AG10803 (cell line): ENCODE measurements at places on chromosomes 12 and 14.
A peak's percentile ranks its signal among the peaks of the same experiment; 100 is the strongest.

DNA sequence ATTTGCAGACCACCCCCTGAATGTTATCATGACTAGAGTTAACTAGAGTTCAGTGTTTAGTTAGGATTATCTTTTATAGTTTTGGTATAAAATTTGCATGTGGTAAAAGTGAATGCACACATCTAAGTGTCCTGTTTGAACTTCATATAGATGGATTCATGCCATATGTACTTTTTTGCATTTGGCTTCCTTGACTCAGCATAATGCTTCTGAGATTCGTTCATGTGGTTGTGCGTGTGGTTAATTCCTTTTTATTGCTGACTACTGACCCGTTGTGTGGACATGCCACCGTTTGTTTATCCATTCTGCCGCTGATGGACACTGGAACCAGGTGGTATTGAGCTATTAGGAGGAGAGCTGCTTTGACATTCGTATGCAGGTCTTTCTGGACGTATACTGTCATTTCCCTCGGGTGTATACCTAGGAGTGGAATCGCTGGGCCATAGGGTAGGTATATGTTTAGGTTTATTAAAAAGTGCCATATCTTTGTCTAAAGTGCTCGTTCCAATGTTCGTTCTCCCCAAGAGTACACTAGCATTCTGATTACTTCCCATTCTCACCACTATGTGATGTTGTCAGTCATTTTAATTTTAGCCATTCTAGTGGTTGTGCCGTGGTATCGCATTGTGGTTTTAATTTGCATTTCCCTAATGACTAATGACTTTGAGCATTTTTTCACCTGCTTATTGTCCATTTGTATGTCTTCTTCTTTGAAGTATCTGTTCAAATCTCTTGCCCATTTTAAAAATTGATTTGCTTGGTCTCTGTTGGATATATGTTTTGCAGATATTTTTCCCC is 37.7 kb downstream of the RIN3 start:
- no peak for DNase-seq

GRCh38 chr14:91008759-91009409 is 51.6 kb downstream of the RPS6KA5 start:
- DNase-seq, result no peak

GRCh38 chr12:23950210-23950774 is 822 bp upstream of the SOX5 start:
- peak; percentile 0 for DNase-seq

- DNase-seq, result no peak
Measured at GRCh38 chr12:101824831-101825230, 5.9 kb downstream of the GNPTAB start.

- peak; percentile 75 for DNase-seq
Measured at GRCh38 chr12:84814664-84815245, 97.8 kb downstream of the SLC6A15 start.

GRCh38 chr14:102757646-102758045 is 19.6 kb upstream of the TRAF3 start:
- no peak for DNase-seq

DNA sequence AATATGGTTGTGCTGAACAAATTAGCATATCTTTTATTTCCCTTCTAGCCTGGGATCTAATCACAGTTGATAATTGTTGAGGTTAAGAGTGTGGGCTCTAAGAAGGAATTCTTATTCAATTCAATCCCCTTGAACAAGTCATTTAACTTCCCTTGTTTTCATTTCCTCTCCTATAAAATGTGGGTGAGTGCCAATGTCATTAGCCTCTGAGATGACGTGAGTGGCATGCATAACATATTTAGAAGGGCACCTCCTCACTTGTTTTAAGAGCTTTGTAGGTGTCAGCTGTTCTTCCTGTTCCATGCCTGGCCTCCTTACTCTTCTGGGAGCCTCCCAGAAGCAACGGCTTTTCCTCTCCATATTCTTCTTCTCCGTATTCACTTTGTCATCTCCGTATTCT is 155.4 kb upstream of the NEDD1 start:
- DNase-seq, result no peak

GRCh38 chr12:89927226-89927698 is 218.6 kb upstream of the ATP2B1 start:
- DNase-seq, result no peak

DNA sequence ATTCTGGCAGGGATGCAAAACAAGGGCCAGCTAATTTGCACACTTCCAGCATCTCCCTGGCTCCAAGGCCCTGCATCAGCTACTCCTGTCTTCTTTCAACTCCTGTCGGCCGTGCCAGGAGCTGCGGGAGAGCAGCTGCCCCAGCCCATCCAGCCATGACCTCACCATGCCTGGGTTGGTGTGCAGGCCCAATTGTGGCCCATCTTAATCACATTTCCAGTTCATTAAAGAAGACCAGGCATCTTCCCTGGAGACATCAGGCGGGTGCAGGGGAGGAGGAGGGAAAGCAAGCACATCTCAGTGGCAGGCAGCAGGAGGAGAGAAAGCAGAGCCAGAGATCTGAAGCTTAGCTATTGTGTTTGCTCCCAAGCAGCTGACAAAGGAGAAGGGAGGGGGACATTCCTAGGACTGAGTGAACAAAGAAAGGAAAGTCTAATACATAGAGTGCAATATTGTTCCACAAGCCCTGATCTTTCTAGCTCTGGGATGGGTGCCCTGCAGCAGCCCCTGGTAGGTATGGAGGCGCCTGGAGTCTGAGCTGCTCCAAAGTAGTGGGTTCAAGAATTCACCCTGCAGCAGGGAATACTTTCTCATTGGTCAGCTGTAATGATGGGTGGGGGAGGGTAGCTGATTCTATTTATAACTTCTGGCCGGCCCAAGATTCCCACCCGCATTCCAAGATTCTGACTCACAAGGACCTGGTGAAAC is 40.1 kb downstream of the VWF start:
- DNase-seq, result peak; percentile 75

DNA sequence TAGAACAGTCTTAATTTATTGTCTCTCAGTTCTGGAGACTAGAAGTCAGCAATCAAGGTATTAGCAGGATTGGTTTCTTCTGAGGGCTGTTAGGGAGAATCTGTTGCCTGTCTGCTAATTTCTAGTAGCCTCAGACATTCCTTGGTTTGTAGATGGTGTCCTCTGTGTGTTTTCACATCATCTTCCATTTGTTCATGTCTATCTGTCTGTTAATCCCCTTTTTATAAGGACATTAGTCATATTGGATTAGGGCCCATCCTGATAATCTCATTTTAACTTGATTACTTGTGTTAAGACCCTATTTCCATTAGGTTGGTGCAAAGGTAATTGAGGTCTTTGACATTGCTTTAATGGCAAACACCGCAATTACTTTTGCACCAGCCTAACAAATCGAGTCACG is 34.3 kb downstream of the TBC1D15 start:
- DNase-seq, result no peak
